Ammon's horn (tissue), 1 donor: ENCODE measurements at places on chromosomes 12 and 14.

- no peak for DNase-seq
Observed at GRCh38 chr12:43981726-43982125, 145.8 kb downstream of the TMEM117 start.

DNA sequence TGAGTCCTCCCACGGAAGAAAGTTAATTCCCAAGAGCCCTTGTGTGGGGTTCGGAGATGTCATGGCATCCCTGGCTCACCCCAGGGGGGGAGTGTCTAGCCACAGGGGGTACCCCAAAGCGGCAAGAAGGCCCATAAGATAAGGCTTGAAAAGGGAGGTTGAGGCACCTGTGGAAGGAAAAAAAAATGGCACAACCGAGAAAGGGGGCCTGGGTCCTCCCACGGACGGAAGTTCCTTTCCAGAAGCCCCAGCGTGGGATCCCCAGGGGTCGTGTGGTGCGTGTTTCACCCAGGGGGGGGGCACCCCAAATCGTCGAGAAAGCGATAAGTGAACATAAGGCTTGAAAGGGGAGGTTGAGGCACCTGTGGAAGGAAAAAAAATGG is 266.7 kb downstream of the ALG10 start:
- DNase-seq, result no peak

DNA sequence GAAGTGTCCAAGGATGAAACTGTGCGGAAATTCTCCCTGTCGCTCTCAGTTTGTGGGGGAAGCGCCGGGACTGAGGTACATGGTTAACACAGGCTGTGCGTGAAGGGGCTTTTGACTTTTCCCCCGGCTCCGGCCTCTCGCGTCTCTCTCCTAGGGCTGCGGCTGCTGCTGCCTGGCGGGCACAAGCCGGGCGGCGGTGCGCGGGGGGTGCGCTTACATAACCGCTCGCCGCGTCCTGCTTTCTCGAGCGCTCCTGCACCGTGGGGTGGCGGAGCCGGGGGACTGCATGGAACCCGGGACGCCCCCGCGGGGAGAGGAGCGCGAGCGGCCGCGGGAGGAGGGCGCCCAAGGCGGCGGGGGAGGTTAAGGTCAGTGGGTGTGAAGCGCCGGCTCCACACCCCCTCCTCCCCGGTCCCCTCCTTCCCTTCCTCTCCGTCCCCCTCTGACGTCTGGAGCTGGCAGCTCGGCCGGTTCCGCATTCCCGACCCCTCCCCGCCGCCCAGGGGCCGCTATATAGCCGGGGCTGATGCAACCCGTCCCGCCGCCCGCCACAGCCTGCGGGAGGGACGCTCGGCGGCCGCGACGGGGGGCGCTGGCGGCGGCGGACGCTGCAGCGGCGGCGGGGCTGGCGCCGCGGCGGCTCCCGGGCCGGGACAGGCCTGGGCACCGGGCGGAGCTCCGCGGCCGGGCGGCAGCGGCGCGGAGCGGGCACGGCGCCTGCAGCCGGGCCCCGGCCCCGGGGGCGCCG is at the start of gene JDP2:
Gene JDP2 (plus strand): TSS at position 541 of the 748 bp plus-strand sequence. CDS start 9,899 bp downstream, outside the sequence.
- peak; percentile 90 for DNase-seq

DNA sequence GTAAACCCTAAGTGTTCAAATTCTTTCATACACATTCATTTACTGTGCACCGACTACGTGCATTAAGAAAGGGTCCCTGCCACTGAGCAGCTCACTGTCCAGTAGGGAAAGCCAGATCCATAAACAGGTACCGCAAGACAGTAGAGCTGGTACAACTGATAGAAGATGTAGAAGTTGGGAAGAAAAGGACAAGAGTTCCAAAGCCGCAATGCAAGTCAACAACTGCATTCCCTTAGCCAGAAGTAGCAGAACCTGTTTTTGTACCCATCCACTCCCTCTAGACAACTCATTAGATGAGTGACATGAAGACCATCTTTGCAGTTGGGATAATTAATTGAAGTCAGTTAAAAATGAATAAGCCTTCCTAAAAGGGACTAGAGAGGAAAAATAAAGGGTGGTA is 1.3 kb downstream of the SENP1 start:
- no peak for DNase-seq

GRCh38 chr12:14362352-14362751 is 3.1 kb upstream of the ATF7IP start:
- DNase-seq, result no peak

GRCh38 chr12:108033090-108033489 is 96.0 kb upstream of the WSCD2 start:
- DNase-seq, result no peak

DNA sequence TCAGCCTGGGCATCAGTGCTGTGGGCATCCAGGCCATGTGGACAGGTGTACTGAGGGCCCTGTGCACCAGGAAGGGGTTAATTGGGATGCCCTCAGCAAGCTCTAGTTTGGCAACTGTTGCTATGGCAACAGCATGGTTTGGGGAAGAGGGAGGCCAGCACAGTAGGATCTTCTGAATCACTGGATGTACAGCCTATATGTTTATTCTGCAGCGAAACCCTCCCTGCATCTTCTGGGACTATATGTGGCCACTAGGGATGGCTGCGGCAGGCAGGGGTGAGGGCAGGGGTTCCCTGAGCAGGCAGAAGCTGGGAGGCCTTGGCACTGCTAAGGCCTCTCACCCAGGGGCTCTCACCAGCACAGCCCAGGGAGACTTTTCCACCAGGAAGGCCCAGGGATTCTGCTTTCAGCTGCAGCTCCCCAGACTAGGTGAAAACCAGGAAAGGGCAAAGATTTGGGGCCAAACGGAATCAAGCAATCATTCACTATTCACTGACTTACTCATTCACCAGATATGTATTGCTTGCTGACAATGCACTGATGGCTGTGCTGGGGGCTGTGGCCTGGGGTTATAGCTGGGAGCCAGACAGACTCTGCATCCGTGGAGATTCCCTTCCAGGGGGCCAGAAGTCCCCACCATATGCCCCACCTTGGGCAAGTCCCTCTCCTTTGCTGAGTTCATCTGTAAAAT is 42.8 kb downstream of the IRF2BPL start:
- DNase-seq, result no peak

- DNase-seq, result no peak
Observed at GRCh38 chr14:65045709-65046108, 56.6 kb downstream of the MAX start.

GRCh38 chr12:3299929-3300832 is 190.8 kb upstream of the PRMT8 start:
- peak; percentile 92 for DNase-seq

DNA sequence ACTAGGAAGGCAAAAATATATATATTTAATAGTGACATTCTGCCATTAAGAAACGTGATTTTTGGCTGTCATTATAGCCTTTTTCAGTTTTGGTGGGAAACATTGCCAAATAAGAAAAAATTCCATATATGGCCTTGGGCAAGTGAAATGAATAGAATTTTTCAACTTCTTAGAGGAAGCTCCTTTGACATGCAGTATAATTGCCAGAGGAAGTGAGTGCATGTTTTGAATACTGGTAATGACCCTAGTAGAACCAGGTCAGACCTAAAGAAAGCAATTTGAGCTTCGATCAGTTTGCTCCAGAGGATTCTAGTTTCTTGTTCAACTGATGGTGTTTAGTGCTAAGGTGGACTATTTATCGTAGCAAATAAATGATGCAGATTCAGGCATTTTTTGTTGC is 26.2 kb upstream of the TRIM9 start:
- DNase-seq, result no peak

DNA sequence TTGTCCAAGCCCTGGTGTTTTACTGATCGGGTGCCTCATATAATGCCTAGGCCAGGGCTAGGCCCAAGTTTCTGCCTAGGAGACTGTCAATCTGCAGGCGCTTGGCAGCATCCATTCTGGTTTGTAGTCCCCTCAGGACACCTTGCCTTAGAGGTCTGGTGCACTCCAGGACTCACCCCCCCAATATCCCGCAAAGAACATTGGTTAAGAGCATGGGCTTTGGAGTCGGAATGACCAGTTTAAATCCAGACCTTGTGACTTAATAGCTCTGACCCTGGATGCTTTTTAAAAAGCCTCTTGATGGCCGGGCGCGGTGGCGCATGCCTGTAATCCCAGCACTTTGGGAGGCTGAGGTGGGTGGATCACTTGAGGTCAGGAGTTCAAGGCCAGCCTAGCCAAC is 60.0 kb downstream of the GALNT16 start:
- no peak for DNase-seq

GRCh38 chr12:98758331-98758730 is 113.2 kb downstream of the APAF1 start:
- peak; percentile 90 for DNase-seq

DNA sequence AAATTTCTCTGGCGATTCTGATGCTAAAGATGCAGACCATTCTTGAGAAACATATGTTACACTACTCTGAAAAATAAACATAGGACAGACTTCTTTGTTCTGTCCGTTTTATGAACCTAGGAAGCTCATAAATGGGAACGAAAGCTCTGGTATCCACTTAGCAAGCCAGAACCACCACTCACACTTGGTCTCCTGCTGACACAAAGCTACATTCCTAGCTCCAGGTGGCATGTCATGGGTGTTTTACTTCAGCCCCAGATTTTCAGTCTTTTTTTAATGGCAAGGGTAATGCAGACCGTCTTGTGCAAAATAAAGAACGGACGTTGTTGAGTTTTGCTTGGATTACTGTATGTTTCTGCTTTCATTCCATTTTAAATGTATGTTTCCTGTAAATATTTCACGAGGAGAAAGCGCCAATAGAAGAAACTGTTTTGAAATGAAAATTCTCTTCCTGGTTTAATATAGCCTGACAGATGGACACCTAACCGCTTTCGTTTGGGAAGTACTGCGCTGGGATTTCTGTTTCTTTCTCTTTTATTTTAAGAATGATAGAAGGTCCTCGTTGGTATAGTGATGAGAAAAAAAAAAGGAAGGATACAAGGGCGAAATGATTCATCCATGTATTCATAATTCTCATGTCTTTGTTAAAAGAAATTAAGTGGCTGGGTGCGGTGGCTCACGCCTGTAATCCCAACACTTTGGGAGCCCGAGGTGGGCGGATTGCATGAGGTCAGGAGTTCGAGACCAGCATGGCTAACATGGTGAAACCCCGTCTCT is 871 bp upstream of the COQ5 start:
- DNase-seq, result peak; percentile 42

DNA sequence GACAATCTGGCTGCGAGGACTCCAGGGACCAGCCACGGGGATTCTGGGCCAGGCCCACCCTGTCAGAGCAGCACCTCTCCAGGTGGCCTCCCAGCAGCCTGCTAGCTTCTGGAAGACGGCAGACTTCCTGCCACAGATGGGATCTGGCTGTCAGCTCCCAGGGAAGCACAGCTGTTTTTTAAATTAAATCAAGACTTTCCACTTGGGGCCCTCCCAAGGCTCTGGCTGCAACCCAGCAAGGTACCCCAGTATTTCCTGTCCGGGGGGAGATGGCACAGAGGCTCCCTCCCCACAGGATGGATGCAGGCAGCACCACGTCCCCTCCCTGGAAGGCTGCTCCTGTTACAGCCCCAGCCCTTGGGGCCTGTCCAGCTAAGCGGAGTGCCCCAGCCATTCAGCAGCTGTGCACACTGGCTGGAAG is 56.9 kb downstream of the ACTN1 start:
- no peak for DNase-seq

- no peak for DNase-seq
Observed at GRCh38 chr12:16307856-16308475, 30.5 kb upstream of the SLC15A5 start.

GRCh38 chr12:121033625-121034349 is 5.3 kb downstream of the OASL start:
- no peak for DNase-seq

DNA sequence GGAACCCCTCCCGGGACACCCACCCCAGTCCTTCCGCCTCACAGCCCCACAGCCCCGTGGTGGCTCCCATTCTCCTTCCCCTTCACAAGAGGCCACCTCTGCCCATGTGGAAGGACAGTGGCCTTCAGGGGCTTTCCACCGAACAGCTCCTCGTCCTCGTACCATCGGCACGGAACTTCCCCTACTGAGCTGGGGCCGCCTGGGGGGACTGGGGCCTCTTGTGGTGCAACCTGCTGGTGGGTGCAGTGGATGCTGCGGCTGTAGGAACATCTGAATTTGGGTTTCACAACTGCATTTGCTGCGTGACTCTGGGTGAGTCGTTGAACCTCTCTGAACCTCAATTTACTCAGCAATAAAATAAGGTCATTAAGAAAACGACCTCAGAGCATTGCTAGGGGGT is 50.9 kb downstream of the RFLNA start:
- DNase-seq, result no peak

- DNase-seq, result no peak
Observed at GRCh38 chr12:122067548-122067947, 11.0 kb upstream of the MLXIP start.

- DNase-seq, result no peak
Observed at GRCh38 chr12:51186465-51187085, 13.6 kb upstream of the TFCP2 start.

DNA sequence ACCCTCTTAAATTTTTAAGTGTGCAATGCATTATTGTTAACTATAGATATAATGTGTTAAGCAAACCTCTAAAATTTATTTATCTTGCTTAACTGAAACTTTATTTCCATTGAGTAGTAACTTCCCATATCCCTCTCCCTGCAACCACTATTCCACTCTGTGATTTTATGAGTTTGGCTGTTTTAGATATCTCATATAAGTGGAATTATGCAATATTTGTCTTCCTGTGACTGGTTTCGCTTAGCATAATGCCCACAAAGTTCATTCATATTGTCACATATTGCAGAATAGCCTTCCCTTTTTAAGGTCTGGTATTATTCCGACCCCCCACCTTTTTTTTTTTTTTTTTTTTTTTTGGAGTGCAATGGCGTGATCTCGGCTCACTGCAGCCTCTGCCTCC is 247.6 kb downstream of the EMP1 start:
- no peak for DNase-seq

DNA sequence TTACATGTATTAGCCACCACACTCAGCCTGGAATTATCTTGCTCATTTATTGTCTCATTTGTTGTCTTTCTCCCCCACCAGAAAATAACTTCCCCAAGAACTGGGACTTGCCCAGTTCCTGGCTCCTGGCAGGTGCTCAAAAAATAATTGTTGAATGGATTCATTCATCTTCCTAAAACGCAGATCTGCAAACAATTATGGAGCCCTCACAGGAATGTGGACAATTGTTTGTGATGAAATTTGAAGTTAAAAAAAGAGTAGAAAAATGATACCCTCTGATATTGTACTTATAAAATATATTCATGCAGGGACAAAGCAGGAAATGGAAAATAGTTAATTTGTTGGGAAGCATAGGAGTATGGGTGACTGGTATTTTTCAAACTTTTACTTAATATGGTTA is 60.7 kb upstream of the MAP1LC3B2 start:
- DNase-seq, result no peak

- peak; percentile 22 for DNase-seq
Observed at GRCh38 chr12:11067514-11067913, 5.4 kb upstream of the TAS2R46 start.

- DNase-seq, result no peak
Observed at GRCh38 chr14:74864198-74864597, 11.7 kb downstream of the PROX2 start.

DNA sequence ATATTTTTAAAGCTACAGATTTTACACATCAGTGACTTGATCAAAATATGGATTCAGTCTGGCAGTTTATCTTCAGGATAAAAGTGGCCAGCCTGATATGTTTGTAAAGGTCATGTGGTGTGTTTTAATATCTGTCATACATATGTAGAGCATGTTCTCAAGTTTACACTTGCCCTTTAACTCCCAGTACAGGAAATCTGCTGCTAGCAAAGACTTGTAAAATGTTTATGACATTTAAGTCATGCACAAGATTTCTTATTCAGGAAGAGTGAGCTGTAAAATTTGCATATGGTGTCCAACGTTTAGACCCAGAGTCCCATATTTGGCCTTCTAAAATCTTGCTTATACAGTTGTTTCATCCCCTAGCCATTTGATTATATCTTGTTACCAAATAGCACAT is 197.5 kb upstream of the FLRT2 start:
- no peak for DNase-seq
